ENCODE measurements at places on chromosomes 6 and 20.

DNA sequence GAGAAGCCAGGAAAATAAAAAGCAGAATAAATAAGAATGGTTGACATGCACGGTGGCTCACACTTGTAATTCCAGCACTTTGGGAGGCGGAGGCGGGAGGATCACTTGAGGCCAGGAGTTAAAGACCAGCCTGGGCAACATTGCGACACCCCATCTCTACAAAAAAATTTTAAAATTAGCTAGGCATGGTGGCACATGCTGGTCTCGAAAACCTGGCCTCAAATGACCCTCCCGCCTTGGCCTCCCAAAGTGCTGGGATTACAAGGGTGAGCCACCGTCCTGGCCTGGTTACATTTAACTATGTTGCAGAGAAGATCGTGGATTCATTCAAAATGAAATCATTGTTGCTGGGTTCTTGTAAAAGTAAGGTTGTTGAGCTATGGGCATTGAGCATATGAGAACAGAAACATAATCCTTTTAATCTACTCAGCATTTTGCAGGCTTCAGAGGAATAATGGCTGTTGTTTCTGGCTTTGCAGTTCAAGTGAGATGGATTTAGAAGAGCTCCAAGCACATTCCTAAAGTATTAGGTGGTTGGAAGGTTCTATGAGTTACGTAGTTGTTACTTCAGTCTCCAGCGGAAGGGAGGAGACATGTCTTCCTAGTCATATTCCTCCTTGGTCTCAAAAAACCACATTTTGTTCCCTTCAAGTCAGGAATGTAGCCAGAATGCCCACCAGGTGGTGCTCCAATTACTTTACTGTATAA is 45.6 kb upstream of the RAB23 start:
- DNase-seq = no peak

DNA sequence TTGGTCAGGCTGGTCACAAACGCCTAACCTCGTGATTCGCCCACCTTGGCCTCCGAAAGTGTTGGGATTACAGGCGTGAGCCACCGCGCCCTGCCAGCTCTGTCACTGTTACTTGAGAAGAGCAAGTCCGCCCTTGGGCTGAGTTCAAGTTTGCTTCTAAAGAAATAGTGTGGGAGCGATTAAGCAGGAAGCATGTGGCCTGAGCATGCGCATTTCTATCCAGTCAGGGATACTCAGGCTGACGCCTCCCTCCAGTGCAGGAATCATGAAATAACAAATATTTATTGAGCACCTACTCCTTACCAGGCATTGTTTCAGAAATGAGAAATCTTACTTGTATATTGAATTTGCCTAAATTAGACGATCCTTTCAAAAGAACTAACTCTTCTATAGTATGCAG is 166.2 kb downstream of the EDN1 start:
- no peak for DNase-seq

GRCh38 chr20:34084227-34084923 is 27.7 kb downstream of the EIF2S2 start:
- no peak for DNase-seq

DNA sequence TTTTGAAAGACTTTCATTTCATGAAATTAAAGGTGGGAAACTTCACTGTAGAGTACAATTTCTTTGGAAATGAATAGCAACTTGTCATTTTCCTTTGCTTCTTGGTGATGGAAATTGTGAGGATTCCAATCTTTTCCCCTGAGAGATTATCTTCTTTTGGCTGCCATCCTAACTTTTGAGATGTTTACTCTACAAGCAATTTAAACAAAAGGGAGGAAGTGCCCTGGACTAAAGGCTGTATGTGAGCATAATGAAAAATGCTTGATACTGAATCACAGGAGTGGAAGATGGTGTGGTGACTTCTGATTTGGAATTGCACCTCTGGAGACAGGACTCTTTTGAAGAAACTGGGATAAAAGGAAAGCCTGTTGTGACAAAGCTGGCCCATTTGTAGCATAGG is 43.1 kb upstream of the JAG1 start:
- no peak for DNase-seq

DNA sequence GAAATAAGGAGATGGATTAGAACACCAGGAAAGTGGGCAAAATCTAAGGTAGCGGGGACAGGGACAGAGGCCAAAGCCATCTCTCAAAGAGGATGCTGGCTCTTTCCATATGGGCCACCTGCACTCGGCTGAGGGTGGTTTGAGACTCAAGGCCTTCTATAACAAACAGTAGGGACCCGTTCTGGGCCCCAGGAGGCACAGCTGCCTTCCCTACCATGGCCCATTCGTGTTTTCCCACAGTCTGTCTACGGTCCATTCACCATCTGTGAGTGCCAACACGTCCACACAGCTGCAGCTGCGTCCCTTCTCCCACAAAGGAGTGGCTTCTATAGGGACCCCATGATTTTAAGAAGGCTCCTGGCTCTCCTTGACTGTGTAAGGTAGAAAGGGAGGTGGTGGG is 871 bp downstream of the BANF2 start:
- DNase-seq = no peak

GRCh38 chr20:1664911-1665310 is 7.3 kb upstream of the SIRPG start:
- no peak for DNase-seq

- peak; percentile 46 for DNase-seq
Measured at GRCh38 chr6:126091466-126091865, 105.1 kb downstream of the TRMT11 start.

DNA sequence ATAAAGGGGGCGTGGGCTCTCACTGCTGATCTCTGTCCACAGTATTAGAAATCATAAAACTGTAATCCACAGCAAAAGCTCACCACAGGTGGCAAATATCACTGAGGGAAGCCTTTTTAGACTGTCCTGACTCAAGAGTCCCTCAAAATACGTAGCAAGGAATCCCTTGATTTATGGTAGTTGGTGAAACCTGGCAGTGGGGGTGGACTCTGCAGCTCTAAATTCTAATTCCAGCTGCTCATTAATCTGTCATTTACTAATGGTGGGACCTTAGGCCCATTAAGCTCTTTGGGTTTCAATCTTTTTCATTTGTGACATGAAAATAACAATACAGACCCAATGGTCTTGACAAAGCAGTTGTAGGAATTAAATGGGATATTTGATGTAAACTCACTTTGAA is 32.3 kb downstream of the GMDS start:
- DNase-seq = no peak

Data from ecto neural progenitor cell (in vitro differentiated cells).